ENCODE measurements at places on chromosomes 12 and 14.
A peak's percentile ranks its signal among the peaks of the same experiment; 100 is the strongest.

DNA sequence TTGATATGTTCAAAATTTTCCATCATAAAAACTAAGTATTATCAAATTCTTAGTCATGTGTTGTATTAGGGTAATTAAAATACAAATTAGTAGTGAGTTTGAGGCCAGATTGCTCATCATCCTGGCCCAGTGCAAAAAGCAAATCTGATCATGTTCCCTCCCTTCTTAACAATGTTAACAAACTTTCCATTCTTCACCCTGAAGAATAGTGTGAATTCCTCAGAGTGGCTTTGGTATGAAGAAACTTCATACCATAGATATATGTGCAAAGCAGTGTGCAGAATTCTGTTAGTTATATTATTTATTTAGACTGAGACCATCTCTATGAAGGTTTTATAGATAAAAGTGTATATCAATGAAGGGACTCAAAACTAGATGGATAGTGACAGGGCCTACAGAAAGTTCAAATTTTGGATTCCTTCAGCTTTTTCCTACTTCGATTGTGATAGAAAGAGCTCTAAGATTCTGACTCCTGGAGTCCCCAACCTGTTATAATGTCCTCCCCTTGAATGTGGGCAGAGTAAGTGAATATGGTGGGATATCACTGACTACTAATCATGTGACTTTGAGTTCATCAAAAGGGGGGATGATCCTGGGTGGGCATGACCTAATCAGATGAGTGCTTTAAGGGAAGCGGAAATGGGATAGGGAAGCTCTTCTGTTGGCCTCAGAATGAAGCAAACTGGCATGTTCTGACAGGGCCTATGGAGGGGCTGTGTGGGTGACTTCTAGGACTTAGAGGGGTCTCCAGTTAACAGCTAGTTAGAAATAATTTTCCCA, 271.4 kb downstream of the BTG1 start:
- no peak for DNase-seq

DNA sequence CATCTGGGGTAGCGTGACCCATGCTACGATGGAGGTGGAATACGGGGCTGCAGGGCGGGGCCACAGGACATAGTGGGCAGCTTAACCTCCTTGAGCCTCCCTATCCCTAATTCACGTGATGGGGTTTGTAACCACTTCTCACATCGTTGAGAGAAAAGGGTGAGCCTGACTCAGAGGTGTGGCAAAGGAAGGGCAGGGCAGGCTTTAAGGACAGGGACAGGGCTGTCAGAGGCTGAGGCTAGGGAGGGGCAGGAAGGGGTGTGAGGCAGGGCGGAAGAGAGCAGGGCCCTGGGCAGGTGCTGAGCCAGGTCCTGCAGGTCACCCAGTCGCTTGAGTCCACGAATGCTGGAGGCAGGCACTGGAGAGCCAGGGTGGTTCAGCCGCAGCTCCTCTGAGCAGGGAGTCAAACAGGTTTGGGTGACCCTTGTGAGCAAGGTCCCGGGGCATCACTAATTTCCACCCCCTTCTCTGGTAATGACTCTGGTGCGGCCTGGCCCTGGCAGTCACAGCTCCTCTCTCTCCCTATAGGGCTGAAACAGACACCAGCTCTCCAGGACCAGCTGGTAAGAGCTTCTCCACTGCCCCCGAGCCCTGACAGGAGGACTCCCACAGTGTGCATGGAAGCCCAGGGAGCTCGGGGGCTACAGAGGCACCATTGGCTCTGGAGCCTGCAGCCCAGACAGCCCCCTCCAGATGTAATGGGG, 7.5 kb upstream of the AQP2 start:
- DNase-seq, result no peak

- peak; percentile 49 for DNase-seq
These were observed at the start of gene KLHDC1 for GRCh38 chr14:49692811-49693734. KLHDC1 (plus strand) TSS chr14:49693120; CDS start chr14:49693195, 75 bp downstream.

DNA sequence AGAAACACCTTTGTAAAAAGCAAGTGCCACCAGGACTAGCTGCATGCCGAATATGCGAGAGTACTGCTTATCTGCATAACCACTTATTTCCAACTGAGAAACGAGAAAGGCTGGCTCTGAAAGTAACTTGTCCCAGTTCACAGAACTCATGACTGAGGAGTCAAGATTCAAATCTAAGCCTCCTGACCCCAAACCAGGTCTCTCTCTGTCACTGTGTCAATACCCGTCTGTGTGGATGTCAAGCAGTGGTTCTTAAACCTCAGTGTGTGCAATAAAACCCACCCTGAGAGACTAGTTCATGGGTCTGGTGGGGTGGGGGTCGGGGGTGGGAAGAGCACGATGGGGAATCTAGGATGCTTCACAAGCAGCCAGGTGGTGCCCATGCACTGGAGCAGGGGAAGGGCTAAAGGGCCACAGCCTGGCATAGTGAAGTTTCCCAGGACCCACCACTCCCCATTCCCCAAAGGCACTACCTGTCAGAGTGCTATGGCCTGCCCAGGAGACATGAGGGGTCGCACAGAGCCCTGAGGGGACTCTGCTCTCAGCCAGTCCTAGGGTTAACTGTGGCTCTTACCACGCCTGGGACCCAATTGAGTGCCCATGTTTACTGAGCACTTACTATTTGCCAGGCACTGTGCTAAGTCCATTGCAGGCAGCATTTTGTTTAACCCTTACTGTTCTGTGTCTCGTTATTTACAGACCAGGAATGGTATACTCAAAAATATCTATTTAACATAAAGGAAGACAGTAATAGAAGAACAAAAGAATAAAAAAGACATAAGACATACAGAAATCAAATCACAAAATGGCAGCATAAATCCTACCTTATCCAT, 33.4 kb upstream of the PNMA1 start:
- DNase-seq, result no peak

GRCh38 chr12:66288121-66288520, 14.2 kb upstream of the HELB start:
- no peak for DNase-seq

- DNase-seq, result no peak
These were observed 130.1 kb upstream of the HIF1A start for GRCh38 chr14:61565181-61565580.

DNA sequence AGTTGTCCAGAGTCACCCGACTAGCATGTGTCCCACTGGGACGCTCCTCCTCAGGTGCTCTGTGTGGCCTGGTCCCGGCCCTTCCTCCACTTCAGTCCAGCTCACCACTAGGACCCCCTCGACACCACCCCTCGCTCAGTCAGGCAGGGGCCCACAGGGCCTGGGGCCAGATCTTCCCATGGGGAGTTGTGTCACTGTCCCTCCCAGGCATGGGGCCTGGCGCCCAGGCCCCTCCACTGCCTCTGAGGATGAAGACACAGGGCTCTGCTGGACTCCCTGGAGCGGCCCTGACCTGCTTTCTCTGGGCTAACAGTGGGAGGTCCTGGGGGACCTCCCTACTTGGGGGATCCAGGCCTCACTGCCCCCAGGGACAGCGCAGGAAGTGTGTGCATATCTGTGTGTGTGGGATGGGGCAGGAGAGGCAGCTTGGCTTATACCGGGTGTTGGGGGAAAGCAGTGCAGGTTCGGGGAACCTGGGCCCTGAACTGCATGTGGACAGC, 43.8 kb downstream of the KRT80 start:
- DNase-seq, result no peak

- DNase-seq, result no peak
These were observed 498 bp downstream of the GPR132 start for GRCh38 chr14:105064721-105065143.

- peak; percentile 78 for DNase-seq
These were observed 3.4 kb downstream of the GPR84 start for GRCh38 chr12:54360717-54361456.

- peak; percentile 87 for DNase-seq
These were observed 22.1 kb downstream of the LGMN start for GRCh38 chr14:92726135-92726932.
